ENCODE measurements at places on chromosomes 16 and 17.

- DNase-seq, result no peak
Observed at GRCh38 chr17:4566785-4567184, 6.4 kb upstream of the GGT6 start.

GRCh38 chr17:82547981-82548380 lies 28.4 kb downstream of the FOXK2 start:
- DNase-seq, result no peak

- DNase-seq, result no peak
Observed at GRCh38 chr17:74858672-74859458, 820 bp downstream of the GRIN2C start.

DNA sequence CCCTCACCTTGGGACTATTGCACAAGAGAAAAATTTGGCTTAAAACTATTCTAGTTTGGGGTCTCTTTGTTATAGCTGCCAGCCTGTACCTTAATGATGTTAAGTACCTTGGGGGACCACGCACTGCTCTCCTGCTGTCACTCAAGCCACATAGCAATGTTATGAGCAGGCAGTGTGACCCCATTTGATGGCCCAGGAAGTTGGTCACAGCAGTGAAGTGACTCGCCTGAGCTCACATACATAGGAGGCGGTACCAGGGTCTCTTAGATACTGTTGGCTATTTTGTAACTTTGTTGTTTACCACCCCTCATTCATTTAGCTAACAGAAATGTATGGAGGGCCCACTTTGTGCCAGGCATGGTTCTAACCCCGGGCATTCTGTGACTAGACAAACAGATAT lies 16.4 kb downstream of the KCNG4 start:
- DNase-seq, result no peak

- DNase-seq, result no peak
Observed at GRCh38 chr17:29043539-29044145, 701 bp downstream of the PIPOX start.

DNA sequence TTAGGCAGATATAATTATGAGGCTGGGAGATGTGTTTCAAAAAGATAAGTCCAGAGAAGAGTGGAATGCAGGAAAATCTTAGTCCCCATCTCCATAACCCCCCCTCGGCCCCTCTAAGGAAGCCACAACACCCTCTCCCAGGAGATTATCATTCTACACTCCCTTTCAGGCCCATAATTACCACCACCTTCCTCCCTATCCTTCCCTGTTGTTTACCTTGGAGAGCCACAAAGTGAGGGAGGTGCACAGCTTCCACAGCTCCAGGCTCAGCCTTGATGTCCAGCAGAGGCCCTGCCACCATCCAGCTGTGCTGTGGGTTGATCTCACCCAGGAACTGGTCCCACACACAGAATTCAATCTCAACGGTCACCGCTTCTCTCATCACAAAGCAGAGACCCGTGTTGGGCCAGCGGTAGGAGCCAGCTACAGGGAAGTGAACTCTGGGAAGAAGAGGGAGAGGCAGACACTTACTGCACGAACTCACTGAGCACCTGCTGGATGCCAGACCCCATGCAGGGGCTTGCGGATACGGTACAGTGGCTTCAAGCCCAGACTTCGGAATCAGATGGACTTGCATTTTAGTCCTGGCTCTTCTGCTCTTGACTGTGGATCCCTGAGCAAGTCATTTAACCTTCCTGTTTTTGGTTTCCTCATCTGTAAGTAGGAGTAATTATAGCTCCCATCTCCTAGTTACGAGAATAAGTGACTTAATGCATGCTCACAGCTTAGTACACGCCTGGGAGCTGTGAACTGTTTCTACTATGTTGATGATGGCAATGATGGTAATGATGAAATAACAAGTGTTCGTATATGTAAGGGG lies 44.1 kb downstream of the MIS12 start:
- DNase-seq, result no peak

DNA sequence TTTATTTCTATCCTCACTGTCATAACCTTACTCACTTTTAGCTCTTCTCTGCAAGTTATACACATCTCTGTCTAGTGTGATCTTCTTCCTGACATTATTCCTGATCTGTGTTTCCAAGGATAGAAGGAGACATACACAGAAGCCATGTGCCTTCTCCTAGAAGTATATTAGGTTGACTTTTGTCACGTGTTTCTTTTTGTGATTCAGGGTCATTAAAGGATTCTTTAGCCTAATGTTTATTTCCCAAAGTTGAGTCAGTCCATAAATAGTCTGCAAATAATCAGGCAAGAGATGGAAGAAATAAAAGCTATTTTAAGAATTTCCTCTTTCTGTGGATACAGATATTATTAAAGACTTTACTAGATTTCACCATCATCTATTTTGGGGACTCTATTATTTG lies 214.1 kb upstream of the GOT2 start:
- DNase-seq, result no peak

- peak; percentile 93 for DNase-seq
Observed at GRCh38 chr17:74972107-74972972, at the start of gene HID1. HID1 (minus strand) TSS chr17:74972759; CDS start chr17:74972656, 103 bp downstream.

DNA sequence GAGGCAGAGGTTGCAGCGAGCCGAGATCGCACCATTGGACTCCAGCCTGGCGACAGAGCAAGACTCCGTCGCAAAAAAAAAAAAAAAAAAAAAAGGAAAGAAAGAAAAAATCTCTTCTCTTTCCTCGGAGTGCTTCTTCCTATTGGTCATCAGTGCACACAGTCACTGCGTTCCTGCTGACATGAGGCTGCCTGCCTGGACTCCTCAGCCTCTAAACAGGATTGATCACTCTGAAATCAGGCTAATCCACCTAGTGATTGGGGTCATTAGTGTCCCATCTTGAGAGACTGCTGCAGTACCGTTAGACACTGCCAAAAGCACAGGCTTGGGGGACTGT lies 30.8 kb downstream of the PLCD3 start:
- DNase-seq, result no peak

DNA sequence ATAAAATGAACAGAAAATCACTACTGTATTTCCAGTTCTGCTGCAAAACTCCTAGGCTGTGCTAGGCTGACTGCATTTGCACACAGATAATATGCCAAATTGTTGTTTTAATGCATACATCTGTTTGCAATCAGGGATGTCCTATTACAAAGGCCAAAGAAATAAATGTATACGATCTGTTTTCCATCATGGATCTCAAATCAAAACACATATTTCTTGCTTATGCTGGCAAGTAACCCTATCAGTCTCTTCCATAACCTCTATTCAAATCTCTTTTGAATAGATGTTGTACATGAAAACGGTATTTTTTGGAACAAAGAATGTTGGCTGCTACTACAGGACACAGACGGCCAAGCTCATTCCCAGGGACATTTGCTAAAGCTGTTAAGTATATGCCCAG lies 56.6 kb downstream of the DUSP14 start:
- DNase-seq, result no peak

GRCh38 chr16:71328151-71328550 lies 30.4 kb upstream of the CALB2 start:
- no peak for DNase-seq

DNA sequence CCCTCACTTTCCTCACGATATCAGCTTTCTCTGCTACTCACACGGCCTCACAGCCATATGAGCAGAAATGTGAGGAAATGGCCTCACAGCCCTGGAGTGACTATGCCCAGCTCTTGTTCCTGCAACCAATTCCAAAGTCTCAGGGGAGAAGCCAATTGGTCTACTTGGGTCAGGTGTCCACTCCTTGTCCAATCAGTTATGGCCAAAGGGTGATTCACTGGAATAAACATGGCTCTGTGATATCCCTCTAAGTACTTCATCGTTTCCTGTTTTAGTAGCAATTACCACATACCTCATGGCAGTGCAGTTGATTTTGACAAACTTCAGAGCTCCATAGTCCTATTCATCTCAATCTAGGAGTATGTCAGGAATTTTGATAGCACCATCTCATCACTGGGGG lies 195.4 kb downstream of the KATNIP start:
- no peak for DNase-seq

GRCh38 chr16:22329199-22329695 lies 32.0 kb downstream of the POLR3E start:
- DNase-seq, result no peak

DNA sequence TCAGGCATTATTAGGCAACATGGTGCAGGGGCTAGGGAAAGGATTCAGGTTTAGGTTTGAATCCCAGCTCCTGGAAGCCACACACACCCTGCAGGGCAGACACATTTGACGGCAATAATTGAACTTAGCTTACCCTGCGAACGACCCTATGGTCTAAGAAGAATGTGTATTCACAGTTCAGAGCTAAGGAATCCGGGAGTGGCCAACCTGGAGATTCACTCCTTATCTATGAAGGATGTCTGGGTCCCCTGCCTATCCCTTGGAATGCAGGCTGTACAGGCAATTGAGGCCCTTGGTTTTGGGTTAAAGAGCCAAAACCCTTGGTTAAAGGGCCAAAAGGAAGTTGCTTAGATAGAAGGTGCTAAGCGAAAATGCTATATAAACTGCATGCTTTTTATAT lies 2.9 kb upstream of the SYT17 start:
- no peak for DNase-seq

DNA sequence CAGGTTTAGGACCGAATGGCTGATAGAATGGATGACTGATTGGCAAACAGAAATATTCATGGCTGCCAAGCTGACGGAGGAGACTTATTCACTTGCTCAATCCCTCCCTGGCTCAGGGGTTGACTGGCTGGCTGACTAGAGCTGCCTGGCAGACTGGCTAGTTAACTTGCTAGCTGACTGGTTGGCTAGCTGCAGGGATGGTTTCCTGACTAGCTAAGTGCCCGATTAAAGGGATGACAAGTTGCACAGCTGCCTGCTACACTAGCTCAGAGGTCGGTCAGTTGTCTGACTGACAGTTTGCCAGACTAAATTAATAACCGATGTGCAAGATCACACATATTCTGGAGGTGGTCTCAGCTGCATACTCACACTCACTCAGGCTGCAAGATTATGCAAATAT lies 1208.4 kb upstream of the CDH8 start:
- DNase-seq, result no peak

DNA sequence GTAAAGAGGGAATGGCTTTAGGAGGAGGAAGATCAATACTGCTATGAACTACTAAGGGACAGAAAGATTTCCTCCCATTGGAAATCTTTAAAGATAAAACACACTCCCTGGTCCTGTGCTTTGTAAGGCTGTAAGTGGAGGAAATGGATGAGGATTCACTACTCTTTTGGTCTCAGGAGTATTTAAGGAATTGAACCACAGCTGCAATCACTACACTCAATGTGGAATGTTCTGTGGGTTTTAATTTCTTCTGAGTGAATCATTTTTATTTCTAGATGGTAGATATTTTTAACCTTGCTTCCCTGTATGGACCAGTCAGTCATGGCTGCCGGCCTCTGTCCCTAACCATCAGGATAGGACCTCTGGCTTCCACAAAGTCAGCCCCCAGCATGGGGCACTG lies 65.6 kb downstream of the SDR42E1 start:
- no peak for DNase-seq

- no peak for DNase-seq
Observed at GRCh38 chr16:2514333-2515179, 804 bp downstream of the ATP6V0C start.

DNA sequence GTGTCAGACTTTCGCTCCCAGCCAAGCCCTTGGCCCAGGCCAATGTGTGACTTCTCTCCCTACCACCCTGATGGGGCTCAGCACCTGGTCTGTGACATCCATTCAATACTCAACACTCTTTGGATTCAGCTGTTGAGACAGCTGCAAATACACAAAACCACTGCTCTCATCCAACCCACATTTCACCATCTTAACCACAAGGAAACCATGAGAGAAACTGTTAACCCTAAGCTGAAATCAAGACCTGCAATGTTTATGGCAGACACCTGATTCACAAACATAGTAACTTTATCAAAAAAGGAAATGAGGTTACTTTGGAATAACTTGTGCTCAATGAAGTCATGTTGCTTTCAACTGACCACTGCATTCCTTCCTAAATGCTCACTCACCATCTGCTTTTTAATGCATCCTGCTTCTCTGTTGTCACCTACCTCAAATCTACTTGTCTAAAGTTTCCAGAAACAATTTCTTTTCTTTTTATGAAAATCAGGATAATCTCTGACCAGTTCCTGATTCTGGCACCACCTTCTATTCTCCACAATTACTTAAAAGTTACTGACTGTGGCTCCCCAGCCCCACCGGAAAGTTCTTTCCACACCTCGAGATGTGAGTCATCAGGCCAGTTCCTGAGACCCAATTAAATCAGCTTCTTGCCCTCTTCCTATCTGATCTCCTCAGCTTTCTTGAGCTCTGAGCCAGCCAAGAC lies 88.2 kb downstream of the NOG start:
- no peak for DNase-seq

- no peak for DNase-seq
Observed at GRCh38 chr16:88662222-88662842, 559 bp downstream of the MVD start.

DNA sequence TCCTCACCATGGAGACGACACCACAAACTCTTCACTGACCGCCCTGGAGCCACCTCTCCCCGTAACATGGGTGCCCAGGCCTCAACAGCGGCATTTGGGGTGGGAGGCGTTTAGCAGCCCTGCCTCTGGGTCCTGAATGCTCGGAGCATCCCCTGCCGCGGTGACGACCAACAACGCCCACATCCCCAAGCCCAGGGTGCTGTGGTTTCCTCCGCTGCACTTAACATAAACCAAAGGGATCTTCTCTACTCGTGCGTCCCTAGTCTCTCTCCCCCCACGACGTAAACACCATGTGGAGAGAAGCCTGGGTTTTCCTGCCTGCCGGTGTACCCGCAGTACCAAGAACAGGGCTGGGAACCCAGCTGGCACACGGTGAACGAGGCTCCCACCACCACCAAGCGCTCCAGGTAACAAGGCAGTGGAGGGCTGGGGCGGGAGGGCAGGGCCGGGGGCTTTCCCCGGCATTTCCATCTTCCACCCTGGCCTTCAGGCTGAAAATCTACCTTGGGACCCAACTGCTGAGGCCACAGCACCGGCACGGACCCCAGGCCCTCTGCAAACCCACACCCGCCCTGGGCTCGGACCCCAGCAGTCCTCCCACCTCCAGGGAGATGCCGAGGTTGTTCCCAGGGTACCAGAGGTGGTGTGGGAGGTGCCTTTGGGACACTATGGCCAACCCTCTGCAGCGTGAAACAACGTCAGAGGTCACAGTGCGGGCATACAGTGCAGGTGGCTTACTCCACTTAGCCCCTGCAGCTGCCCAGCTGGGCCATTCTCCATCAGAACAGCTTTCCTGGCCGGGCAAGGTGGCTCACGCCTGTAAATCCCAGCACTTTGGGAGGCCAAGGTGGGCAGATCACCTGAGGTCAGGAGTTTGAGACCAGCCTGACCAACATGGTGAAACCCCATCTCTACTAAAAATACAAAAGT lies 54.3 kb downstream of the TIMM22 start:
- DNase-seq, result no peak

- DNase-seq, result no peak
Observed at GRCh38 chr16:12429756-12430155, 373.9 kb downstream of the CPPED1 start.

DNA sequence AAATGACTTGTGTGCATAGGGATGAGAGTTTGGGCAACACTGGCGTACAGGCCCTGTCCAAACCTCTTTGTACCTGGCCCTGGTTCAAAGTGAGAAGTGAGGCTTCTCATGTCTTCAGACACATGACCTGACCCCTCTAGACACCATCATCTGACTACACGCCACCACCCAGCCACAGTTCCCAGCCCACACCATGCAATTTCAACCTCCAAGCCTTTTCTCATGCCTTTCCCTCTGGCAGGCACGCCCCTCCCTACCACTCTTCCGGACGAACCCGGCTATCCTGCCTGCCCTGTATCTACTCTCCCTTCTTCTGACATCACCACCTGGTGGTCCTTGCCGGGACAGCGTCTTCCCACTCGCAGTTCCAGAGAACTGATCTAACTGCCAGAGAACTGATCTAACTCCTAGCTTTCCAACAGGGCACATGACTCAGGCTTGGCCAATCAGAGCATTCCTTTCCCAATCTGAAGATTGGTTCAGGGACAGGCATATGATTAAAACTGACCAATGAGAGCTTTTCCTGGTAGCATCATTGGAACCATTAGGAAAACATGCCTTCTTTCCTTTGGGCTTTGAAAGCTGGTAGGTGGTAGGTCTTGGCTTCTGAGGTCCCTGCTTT lies 27.1 kb upstream of the IL21R start:
- peak; percentile 62 for DNase-seq

Data from head of caudate nucleus (tissue), 42 donors.